Left ventricle myocardium inferior (tissue), 1 donor: ENCODE measurements at places on chromosomes 3 and 15. TPM values are rescaled to one million over a fixed set of nuclear protein-coding genes. Genes with fewer than 3 reads are reported as not detected.
A peak's percentile ranks its signal among the peaks of the same experiment; 100 is the strongest.

- no peak for DNase-seq
Measured at GRCh38 chr3:196602673-196603072, 34.2 kb downstream of the FBXO45 start.

- no peak for DNase-seq
Measured at GRCh38 chr15:100252779-100253417, 88.9 kb downstream of the ADAMTS17 start.

The TUSC7 gene
- not detected for total RNA-seq

DNA sequence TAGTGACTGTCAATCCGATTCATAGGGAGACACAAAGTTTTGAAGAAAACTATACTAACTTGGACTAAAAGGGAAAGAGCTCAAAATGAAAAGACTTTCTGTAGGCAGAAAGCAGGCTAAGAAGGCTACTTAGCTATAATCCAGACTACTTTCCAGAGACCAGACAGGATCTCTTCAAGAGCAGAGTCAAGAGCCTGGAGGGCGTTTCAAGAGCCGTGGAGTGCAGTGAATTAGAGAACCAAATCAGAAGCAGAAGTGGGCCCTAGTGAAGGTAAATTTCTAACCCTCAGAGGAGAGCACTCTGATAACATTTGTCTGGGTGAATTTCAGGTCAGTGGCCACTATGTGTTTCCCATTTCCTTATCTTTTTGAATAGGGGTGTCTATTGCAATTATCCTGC, 76.4 kb downstream of the CGGBP1 start:
- DNase-seq: no peak

GRCh38 chr3:73461547-73461946, 163.2 kb downstream of the PDZRN3 start:
- peak; percentile 42 for DNase-seq

The UROC1 gene
- not detected for total RNA-seq

DNA sequence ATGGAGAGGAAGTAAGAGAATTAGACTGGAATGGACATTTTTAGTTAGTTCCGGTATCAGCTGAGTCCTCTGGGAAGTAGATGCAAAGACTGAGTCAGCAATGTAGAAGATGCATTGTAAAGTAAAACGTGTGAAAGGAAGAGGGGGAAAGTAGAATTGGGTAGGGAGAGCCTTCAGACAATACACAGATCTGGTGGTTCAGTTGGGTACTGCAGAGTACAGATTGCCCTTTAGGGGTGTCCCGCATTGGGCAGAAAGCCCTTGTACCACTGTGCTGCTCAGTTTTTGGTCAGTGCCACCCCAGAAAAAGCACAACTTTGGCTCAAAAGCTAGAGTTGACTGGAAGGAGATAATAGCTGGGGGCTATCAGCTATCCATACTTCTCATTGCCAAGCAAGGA, 247.4 kb downstream of the KBTBD8 start:
- no peak for DNase-seq

DNA sequence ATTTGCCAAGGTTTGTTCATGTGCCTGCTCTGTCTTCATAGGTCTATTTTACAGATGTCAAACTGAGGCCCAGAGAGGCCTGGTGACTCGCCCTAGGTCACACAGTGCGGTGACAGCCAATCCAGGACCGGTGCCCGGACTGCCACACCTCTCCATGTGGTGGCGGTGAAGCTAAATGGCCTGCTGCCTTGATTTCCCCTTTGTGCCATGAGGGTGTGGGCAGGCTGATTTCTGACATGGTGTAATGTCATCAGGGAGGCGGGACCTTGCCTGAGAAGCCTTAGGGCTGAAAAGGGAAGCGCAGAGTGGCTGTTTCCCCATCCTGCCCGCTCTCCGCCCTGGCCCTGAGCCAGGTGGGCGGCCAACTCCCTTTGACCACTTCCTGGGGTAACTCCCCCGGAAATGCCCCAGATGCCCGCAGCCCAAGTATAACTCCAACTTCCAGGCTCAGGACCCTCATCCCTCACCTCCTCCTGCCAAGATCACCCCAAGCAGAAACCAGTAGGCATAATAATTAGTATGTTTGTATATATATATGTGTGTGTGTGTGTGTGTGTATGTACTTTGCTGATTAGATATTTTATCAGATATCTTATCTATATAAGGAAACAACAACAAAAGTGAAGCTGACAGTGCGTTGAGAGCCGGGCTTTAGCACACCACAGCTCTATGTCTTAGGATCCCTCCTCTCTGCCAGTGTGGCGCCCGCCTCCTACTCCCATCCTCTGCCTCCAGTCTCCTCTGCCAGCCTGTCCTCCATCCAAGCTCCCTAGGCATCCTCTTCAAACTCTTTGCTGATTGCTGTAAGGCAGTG, 63.9 kb downstream of the IQSEC1 start:
- DNase-seq: peak; percentile 69

- no peak for DNase-seq
Measured at GRCh38 chr3:117734496-117734895, 1024.9 kb downstream of the TUSC7 start.

DNA sequence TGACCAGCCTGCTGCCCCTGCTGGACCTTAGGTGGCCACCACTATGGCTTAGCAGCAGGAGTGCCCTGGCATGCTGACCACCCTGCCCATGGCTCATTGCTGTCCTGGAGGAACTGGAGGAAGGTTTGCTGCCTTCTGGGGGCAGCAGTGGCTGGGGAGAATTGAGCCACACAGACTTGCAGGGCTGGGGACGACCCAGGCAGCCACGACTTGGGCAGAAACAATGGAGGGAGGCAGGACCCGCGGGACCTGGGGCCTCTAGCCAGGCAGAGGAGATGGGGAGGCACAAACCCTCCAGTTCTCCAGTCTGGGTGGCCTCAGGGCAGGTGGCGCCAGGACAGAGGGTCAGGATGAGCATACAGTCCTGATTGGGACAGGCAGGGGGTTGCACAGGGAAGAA, 32.8 kb downstream of the ADAMTS7 start:
- no peak for DNase-seq

- peak; percentile 68 for DNase-seq
Measured at GRCh38 chr3:155370198-155370597, 76.7 kb upstream of the STRIT1 start.
